Activated CD4-positive, alpha-beta T cell treated with anti-CD3 and anti-CD28 coated beads for 1 hour (primary cell): ENCODE measurements at places on chromosomes 3 and 15.

- no peak for DNase-seq
Measured at GRCh38 chr3:133089906-133090485, 51.8 kb downstream of the TMEM108 start.

- no peak for DNase-seq
Measured at GRCh38 chr3:13569641-13570390, 20.9 kb downstream of the FBLN2 start.

DNA sequence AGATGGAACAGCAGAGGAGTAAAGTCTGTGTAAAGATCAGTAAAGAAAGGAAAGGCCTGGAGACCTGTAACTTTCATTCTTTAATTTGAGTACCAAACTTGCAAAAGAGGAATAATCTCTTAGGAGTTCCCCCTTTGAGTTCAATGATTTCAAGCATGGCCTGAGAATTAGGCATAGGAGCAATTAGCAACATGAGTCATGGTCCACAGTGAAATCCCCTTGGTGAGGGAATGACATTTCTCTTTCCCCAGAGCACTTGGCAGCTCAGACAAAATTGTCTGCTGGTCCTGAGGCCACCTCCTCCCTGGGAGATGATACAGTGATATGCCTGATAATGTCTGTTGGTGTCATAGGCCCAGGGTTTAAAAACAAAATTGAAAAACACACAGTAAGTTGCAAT is 81.4 kb upstream of the CRBN start:
- no peak for DNase-seq

GRCh38 chr15:65900488-65900887 is 31.2 kb downstream of the RAB11A start:
- no peak for DNase-seq
